ENCODE measurements at places on chromosomes 1 and 21. TPM values are rescaled to one million over a fixed set of nuclear protein-coding genes. Genes with fewer than 3 reads are reported as not detected.

DNA sequence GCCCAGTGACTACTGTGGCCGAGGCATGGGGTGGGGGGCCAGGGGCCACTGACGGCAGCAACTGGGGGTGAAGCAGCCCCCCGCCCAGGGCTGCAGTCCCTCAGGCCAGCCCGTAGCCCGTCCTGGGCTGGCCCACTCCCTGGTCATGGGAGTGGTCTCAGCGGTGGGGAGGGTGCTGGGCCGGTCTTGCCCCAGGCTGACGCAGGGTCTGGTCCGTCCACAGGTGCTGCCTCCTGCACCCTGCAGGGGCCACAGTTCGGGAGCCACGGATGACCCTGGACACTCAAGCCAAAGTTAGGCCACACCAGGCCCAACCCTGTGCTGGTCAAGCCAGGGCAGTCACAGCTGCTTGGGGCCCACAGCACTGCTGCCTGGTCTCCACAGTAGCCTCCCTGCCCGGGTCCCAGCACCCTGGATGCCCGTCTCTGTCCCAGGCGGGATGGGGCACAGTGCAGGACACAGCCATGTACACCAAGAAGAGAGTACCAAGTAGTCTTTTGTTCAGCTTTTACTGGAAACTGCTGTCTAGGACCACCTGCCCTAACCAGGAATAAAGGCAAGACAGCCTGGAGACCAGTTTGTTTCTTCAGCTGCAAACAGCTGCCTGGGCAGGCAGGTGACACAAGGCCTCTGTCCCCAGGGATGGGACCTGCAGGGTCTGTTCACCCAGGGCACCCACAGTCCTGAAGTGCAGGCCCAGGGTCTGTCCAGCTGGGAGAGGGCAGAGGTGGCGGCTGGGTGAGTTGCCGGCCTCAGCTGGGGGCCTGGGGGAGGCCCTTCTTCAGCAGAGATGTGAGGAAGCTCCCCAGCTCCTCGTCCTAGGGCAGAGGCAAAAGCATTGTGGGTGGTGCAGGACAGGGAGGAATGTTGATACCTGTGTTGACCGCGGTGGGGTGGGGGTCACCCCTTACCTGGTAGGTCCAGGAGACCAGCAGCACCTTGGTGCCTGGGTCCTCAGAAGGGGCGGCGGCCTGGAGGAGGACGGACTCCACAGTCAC lies 3.0 kb downstream of the PUSL1 start:
- no peak for DNase-seq

DNA sequence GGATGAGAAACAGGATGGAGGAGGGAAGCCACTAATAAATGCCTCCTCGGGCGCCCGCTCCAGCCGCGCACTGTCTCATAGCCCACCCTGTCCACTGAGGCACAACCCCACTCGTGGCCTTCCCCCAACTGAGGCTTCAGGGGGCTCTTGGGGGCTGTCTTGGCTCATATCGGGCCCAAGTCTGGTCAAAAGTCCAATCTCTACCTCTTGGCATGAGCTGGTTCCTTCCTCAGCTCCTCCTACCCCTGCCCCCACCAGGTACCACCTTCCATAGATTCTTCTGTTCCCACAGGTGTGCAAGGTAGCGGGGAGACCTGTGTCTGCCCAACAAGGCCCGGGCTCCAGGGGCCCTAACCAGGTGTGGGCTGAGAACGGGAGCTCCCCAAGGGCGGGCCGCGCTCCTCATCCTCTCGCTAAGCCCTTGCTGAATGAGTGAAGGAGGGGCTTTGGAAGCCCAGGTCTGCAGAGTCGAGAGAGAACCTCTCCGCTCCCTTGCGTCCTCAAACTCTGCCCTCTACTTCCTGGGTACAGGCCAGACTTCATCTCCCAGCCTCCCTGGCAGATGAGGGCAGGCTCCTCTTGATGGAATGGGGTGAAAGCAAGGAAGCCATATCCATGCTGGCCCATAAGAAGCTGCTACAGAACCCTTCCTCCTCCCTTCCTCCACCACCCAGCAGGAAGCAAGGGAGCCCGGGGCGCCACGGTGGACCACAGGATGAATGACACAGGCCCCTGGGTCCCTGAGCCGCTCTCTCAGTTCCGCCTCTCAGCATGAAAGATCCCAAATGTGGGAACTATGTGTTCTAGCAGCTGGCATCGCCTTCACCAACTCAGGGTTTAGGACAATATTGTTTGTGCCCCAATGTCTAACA lies 74.7 kb downstream of the PSMG1 start:
- no peak for DNase-seq

DNA sequence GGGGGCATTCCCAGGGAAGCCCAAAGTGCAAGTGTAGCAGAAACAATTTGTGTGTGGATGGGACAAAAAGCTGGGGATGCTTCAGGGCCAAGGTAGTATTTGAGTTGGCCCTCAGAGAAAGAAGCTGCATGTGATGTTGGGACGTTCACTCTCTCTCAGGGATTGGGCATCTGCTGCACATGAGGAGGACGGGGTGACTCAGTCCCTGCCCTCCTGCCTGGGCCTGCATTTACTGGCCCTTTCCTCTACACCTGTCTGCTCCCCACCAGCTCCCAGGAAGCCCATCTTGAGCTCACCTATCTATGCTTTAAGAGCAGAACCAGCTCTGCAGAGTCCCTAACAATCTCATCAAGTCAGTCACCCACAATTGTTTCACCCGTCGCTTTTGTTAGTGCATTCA lies 23.5 kb upstream of the MPZL1 start:
- no peak for DNase-seq

DNA sequence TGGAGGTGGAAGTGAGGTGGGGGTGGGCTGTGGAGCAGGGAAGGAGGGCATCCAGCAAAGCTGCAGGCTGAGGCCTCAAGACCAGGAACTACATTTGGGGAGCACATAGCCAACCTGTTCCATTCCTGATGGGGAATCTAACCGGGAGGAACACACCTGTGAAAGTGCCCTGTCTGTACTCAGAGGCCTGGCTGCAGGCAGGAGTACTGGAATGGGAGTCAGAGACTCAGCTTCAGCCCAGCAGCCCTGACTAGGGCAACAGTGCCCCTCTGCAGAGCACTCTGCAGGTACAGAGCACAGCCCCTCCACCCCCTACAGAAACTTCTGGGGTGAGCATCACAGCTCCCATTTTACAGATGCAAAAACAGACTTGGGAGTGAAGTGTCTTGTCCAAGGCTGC lies 126.4 kb downstream of the DMRTB1 start:
- DNase-seq: no peak

The RGS4 gene
- total RNA-seq: not detected

DNA sequence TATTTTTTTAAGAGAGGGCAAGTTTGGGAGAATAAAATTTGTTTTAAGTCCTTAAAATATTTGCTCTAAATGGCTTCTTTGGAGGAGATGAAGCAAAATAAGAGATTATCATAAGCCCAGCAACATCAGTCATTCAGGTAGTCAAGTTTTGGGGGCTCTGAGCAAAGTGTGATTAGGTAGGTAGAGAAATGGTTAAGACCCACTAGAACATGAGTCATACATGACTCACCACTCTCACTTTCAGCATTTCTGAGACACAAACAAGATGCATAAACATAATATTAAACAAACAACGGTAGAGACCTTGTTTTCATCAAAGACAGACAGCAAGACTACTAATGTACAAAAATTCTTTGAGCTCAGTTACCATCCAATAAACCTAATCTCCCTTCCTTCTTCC lies 272.2 kb downstream of the LMO4 start:
- no peak for DNase-seq

DNA sequence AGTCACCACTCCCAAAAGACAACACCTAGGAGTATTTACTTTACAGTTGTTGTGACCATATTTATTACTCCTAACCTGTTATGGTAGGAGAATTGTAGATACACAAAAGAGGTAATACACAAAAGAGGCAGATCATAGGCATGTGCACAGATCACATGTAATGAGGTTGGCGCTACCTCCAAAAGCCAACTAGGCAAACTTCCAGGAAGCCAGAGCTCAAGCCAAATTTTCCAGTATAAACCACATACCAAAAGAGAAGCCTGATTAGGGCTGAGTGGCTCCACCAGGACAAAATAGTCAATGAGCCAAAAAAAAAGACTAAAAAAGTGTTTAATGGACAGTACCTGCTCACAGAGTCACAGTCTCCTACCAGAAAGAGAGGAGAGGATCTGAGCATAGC lies 195.0 kb upstream of the PBX1 start:
- no peak for DNase-seq

The SIM2 gene
- total RNA-seq: not detected
